NCI-H1694 treated with DMSO at 0.1 percent for 48 hours (cell line): ENCODE measurements at places on chromosomes 12 and 14.

DNA sequence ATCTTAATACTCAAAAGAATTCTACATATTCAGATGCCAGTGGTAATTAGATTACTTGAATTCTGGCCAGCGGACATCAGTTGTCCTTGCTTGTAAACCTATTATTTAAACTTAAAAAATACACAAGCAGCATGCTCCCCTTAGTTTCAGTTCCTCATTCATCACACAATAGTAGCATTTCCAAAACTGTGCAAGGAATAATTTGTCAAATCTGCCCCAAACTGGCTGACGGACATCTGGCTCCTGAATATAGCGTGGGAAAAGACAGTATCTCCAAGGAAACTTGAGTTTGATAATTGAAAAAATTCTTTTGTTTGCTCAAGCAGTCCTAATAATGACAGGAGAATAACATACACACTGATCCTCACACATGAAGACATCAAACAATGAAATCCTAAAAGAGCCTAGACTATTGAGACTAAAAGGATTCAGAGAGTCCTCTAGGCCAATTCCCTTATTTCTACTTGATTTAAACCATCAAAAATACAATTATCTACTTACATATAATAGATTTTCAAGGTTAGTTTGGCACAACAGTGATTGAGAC lies 90.4 kb downstream of the KIF21A start:
- no peak for DNase-seq

GRCh38 chr14:37594971-37595808 lies at the start of the genes FOXA1 and TTC6:
Gene FOXA1, minus strand, starts transcription at chr14:37595249. Its CDS starts 277 bp downstream, at chr14:37594972.
Gene TTC6, plus strand, starts transcription at chr14:37595629. Its CDS starts 26,436 bp downstream, at chr14:37622065.
- peak; percentile 63 for DNase-seq

GRCh38 chr12:95614390-95614982 lies 63.2 kb upstream of the USP44 start:
- no peak for DNase-seq

GRCh38 chr12:4148418-4149056 lies 125.0 kb upstream of the CCND2 start:
- no peak for DNase-seq

GRCh38 chr12:105920161-105920684 lies 218.5 kb downstream of the NUAK1 start:
- peak; percentile 62 for DNase-seq

GRCh38 chr12:103442822-103443221 lies 52.9 kb downstream of the C12orf42 start:
- no peak for DNase-seq

DNA sequence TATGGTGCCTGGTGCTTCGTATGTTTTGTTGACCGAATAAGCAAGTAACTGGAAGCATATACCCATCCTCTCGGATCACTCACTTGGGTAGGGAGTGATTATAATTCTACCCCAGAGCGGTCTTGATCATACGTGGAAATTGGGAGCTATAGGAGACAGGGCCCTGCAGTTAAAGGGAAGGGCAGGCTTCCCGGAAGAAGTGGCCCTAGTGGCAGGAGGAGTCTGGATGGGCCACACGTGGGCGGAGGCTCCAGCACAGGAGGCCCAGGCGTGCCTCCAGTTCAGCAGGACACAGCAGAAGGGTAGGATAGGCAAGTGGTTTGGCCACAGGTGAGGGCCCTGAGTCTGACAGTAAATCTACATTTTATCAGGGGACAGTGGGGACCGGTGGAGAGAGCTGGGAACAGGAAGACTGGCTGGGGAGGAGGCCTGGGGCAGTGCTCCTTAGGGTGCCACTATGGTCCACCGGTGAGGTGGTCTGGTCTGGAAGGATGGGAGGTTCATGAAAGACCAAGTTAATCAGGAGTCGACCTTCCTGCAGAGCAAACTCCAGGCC lies 23.5 kb upstream of the YY1 start:
- no peak for DNase-seq

DNA sequence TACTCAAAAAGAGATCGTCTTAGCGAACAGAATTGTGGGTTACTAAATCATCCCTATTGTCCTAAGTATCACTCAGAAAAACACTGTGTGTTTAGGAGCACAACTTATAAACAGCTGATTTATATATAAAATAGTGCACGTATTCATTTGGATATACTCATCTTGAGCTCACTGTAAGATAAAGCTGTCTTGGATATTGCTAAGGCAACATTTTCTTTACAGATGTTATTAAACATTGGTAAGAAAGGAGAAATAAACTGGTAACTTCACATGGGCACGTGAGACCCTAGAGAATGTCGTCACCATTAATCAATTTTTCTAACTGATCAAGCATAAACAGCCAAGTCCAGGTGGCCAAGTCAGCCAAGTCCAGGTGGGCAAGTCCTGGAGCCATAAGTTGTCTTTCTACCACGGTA lies 1.7 kb downstream of the PAWR start:
- DNase-seq: no peak

- DNase-seq: no peak
These were observed 130.1 kb upstream of the BMP4 start for GRCh38 chr14:54086767-54087166.
